NCI-H1694 (cell line): ENCODE measurements at places on chromosomes 3 and 15.

- no peak for DNase-seq
Observed at GRCh38 chr3:29585368-29585767, 304.5 kb downstream of the RBMS3 start.

- DNase-seq: no peak
Observed at GRCh38 chr15:69515508-69515907, 62.9 kb downstream of the RPLP1 start.

DNA sequence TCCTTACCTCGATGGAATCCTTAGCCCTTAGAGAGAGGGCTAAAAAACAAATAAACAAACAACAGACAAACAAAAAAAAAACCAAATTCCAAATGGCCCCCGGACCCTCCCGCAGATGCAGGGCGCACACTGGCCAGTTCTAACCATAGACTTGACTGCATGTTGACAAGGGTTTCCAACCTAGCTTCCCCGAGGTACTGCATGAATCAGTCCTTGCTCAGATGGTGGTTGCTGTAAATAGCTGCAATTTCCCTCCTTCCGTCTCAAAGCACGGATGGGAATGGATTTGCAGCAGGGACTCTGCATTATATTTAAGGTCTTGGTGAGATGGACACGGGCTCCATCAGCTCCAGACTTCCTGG, 162.8 kb downstream of the CD47 start:
- DNase-seq: no peak

GRCh38 chr3:54857343-54857742, 70.5 kb downstream of the LRTM1 start:
- no peak for DNase-seq

DNA sequence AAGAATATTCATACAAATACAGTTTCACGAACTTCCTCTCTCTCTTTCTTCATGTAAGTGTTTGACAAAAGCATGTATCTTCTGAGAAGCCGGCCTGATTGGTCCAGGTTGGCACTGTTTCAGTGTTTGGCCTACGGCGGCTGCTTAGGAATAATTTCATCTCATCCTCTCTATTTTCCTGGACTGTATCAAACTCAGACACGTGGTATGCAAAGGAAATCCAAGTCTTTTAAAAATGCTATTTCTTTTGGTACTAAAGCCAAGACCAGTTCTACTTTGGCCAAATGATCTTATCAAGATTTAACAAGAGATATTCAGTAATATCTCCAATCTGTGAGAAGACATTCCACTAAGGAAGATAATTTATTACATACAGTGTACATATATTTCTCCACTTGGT, 152.8 kb downstream of the TIGIT start:
- DNase-seq: no peak

- DNase-seq: no peak
Observed at GRCh38 chr3:13023235-13023970, 49.8 kb downstream of the IQSEC1 start.

- DNase-seq: no peak
Observed at GRCh38 chr3:26118165-26118564, 328.3 kb downstream of the OXSM start.

DNA sequence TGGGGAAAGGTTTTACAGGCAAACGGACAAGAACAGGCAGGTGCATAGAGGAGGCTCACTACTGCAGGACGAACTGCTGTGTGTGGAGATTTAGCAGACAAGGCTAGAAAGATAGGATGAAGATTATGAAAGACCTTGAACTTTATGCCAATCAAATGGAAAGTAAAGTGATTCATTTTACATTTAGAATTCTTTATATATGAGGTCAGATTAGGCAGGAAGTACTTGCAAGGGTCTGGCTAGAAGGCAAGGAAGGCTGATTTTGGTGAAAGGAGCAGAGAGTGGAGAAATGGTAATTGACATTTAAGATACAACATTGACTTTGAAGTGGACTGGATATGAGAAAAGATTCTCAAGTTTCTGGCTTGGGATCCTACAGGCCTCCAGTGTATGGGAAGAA, 33.6 kb downstream of the PLSCR4 start:
- no peak for DNase-seq

DNA sequence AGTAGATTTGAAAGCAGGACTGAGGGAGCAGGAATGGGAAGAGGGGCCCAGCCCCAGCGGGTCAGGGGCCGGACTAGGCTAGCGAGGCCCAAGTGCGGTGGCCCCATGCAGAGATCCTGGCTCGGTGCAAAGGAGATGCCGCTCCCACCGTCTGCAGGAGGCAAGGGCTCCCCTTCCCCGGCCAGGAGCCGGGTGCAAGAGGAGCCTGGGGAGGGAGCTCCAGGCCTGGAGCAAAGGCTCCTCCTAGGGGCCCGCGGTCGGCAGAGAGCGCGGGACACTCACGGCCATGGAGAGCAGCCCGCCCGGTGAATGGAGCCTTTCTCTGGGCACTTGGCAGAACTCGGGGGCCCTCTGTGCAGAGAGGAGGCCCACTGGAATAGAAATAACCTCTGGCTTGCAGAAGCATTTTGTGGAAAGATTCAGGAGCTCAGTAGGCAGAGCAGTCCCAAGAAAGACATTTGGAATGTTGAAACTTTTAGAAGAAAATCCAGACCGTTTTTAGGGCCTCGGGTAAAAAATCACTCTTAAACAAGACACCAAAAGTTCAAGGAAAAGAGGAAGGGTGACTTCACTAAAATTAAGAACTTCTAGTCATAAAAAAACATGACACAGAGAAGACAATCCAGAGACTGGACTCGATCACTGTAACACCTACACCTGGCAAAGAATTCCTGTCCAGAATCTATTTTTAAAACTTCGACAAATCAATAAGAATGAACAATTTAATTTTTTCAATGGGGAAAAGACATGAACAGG, 43.0 kb upstream of the USP3 start:
- DNase-seq: no peak

DNA sequence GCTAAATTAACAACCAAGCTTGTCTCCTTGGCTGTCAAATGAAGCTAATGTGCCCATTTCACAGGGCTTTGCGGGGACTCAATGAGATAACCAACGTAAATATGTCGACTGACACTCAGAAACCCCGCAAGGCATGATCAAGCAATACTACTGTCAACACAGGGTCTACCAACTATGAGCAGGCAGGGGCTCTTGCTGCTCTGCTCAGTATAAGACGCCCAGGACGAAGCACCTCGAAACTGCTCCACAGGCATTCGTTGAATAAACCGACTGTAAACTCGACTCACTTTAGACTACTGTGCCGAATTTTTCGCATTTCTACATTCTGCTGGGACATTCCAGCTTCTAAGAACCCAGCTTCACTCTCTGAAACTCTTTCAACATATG, 55.0 kb downstream of the FEZF2 start:
- no peak for DNase-seq

DNA sequence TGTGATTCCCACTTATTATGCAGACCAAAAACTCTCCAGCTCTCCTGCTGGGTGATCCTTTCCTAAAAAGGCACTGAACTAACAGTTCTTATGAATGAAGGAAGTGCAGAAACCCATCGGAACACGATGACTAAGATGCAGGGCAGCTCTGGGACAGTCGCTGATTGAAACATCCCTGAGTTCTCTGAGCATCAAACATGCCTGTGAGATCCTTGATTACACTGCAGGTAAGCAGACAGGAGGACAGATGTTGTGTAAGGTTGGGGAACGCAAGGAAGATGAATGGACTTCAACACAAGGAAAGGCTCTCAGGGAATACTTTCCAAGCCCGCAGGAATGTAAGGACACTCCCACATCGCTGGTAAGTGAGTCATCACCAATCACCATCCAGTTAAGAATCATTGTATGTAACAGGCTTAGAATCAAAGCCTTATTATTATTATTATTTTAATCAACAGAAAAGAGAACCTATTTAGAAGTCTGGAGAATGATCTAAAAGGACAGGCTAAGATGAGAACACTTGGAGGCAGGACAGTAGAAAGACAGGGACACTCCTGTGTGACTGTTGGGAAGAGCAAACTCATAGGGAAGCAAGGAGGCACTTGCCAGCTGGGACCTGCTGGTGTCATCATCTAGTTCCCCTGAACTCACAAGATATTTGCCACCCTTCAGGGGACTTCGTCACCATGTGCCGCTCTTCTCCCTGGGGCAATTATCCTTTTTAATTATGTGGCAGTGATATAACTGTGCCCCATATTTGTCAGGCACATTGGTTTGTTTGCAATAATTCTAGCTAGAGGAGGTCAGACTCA, 26.0 kb downstream of the TMEM158 start:
- DNase-seq: no peak

GRCh38 chr15:69367236-69367635, 46.9 kb upstream of the KIF23 start:
- DNase-seq: no peak

DNA sequence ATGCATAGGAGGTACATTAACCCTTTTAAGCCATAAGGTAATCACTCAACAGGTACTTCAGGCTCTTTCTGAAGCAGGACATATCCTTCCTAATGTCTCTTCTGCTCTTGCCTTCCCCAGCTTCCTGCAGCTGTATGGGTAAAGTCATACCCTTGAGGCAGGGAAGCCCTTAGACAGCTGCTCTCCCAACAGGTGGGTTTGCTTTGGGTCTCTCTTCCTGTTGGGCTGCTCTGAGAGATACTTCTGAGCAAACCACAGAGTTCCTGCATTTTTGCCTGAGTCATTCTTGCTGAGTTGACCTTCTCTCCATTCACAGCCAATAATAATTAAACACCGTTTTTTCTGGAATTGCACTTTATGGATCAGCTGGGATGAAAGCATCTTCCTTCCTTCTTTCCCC, 2.0 kb upstream of the TRAT1 start:
- DNase-seq: no peak

- no peak for DNase-seq
Observed at GRCh38 chr15:41417418-41418195, 712 bp downstream of the RTF1 start.

DNA sequence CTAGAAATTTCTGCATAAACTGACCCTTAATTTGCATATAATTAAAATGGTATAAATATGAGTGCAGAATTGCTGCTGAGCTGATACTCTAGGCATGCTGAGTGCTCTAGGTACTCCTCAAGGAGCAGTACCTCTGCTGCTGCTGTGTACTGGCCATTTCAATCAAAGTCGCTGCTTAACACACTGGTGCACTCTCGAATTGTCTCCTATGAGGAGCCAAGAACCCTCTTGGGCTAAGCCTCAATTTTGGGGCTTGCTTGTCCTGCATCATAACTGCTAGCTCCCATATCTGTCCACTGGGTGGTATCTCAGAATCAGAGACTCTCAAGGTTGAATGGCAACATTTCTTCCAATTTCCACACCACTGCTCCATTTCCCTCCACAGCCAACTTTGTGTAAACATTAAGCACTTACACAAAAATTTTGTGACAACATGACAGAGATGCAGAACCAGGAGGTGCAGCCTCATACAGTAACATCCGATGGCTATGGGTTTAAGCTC, 82.5 kb downstream of the XXYLT1 start:
- no peak for DNase-seq

GRCh38 chr15:61331019-61331418, 101.9 kb upstream of the RORA start:
- no peak for DNase-seq

DNA sequence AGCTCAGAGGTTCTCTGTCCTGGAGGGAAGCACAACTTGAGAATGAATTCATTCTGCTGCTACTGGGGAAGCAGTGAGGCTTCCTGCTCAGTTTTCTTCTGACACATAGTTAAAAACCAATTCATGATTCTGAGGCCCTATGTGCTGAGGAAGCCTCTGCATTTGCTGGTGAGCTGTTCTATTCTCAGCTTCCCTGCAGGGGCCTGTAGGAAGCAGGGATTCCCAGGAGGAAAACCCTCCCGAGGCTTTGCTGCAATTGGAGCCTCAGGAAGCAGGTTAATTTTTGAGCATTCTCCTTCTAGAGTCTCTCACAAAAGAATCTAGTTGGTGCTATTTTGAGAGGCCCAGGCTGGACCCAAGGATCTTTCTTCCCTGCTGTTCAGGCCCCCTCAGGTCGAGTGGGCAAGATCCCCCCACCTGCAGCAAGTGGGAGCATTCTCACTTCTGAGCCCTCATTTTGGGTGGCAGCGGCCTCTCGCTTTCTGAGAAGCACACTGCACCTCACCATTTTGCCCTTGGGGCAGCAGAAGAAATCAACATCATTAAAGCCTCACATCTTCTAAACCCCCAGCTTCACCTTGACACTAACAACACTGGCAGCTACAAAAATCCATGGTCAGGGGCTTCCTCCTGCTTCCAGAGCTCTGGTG, 197.5 kb upstream of the TSC22D2 start:
- DNase-seq: no peak

GRCh38 chr15:61861962-61862361, 198.3 kb downstream of the VPS13C start:
- DNase-seq: no peak

GRCh38 chr15:99818872-99819271, 85.6 kb upstream of the LYSMD4 start:
- DNase-seq: no peak

DNA sequence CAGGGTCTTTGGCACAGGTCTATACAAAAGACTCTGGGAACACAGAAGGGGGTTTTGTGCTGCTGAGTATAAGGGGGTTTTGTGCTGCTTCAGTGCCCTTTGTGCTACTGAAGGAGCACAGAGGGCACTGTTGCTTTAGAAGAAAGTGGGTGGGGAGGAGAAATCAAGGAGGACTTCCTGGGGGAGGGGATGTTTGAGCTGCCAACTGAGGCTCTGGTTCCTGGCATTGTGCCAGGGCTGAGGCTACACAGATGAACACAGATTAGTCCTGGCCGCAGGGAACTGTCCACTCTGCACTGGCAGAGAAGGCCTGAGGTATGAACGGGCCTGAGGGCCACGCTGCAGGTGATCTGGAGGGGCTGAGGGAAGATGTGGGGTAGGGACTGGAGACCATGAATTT, 32.2 kb upstream of the SEC13 start:
- DNase-seq: no peak
